ENCODE measurements at places on chromosomes 7 and 10.
A peak's percentile ranks its signal among the peaks of the same experiment; 100 is the strongest.

DNA sequence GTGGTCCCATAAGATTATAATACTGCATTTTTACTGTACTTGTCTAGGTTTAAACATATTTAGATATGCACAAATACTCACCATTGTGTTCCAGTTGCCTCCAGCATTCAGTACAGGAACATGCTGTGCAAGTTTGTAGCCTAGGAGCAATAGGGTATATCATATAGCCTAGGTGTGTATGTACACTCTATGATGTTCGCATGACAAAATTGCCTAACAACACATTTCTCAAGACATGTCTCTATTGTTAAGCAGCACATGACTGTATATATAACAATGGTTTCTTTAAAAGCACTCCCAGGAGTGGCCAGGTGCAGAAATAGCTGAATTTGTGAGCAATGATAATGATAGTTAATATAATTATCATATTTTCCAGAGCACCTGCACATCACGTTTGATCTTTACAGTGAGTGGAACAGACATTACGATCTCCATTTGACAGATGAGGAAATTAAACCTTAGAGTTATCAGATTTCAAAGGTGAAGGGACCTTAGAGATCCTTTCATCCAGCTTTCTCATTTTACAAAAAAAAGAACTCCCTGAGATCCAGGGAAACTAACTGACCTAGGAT, 99.2 kb upstream of the PDCD4 start:
- no peak for DNase-seq

DNA sequence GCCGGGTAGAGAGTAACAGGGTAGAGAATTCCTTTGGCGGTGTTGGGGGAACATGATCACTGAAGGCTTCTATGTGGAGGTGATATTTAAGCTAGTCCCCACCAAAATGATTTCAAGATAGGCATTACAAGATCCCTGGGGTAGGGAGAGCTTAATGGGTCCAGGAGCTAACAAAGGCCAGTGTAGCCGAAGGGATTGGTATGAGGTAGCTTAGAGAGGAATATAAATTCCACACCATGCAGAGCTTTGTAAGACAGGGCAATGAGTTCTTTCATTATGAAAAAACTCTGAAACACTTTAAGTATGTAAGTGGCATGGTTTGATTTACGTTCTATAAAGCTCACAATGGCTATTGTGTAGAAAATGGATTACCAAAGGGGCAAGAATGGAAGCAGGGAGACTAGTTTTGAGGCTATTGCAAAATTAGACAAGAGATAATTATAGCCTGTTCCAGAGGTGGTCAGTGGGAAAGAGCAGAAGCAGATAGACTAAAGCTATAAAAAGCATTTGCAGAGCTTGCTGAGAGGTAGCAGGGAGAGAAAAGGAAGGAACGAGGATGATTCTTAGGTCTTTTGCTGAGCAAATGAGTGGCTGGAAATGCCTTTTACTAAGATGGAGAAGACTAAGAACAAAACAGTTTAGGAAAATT, 119.7 kb upstream of the SLC25A13 start:
- DNase-seq = no peak

GRCh38 chr7:102284399-102284798, 2.3 kb upstream of the SH2B2 start:
- DNase-seq = peak; percentile 42

DNA sequence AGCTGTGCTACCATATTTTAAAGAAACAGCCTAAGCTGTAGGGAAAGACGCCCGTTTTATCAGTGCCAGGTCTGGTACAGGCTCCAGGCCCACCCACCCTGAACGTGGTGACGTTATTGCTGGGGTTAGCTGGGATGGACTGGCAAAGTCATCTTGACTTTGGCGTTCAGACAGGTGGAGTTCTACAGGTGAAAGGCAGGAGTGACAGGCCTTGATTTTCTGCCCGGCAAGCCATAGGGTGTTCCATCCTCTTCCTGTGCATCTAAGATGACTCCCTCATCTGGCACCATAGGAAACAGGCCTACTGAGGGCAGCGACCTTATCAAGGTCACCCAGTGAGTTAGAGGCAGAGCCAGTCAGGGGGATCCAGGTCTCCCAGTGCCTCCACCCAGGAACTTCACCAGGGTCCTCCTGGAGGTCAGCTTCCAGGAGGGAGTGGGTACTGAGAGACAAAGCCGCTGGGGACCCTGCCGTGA, 41.6 kb downstream of the HK1 start:
- DNase-seq = no peak

DNA sequence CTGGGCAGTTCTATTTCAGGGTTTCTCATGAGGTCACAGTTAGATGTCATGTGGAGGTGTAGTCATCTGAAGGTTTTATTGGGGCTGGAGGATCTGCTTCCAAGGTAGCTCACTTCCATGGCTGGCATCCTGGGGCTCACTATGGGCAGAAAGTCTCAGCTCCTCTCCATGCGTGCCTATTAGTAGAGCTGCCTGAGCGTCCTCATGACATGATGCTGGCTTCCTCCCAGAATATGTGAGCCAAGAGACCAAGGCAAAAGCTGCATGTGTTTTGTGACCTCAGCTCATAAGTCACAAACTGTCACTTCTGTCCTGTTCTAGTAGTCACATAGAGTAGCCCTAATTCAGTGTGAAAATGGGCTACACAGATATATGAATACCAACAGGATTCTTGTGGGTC, 524.4 kb downstream of the SUGCT start:
- no peak for DNase-seq

DNA sequence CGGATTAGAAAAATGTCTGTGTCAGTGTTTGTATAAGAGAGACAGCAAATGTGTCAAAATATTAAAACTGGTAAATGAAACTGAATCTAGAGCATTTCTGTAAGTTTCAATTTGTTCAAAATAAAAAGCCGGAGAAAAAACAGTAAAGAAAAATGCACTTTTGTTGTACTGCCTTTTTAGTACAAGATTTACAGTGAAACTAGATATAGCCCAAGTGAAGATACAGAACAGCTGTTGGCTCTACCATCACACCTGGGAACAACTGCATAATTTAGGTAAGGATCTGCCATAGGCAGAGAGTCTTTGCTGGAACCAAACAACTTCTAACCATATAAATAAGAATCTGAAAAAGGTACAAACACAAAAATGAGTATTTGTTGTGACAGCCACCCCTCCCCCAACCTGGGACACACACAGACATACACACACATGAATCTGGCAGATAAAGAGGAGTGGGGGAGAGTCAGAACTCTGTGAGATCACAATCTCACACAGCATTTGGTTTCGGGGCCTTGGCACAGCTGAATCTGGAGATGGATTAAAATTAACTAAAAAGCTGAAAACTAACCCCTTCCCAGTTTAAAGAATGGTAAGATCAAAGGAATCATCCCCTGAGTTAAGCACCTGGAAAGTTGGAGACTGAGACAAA, 54.8 kb downstream of the DPY19L1 start:
- no peak for DNase-seq

GRCh38 chr7:115009139-115009538, 87.2 kb downstream of the MDFIC start:
- DNase-seq = no peak

- no peak for DNase-seq
These were observed 25.8 kb upstream of the NANOS1 start for GRCh38 chr10:119003572-119004289.

DNA sequence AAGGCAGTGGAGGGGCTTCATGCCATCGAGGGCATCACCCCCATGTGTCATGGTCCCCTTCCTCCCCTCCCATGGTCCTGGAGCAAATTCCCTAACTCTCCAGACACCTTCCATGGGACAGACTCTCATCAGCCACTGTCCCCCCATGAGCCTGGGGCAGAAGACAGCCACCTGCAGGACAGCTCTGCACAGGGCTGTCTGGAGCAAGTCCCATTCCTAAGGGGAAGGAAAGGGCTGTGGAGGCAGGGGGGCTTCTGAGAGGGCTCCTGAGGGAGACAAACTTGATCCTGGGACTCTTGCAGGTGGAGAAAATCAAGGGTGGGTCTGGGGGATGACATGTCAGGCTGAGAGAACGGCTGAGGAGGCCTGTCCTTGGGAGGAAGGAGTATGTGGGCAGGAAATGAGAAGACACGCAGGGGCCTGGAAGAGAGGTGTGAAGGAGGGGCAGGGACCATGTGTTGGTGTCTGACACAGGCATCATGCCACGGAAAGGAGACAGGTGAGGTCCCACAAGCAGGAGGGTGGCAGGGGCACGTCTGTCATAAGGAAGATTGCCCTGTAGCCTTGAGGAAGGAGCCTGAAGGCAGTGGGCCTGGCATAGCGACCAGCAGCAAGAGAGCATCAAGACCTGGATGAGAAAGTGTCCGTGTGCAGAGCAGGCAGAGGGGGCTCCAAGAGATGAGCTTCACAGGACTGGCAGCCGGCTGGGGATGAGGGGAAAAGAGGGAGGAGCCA, 14.4 kb upstream of the GDF10 start:
- DNase-seq = no peak
